ENCODE measurements at places on chromosomes 5 and 9. TPM values are rescaled to one million over a fixed set of nuclear protein-coding genes. Genes with fewer than 3 reads are reported as not detected.

The CRHBP gene
- not detected for total RNA-seq

The TMEM215 gene
- total RNA-seq, result not detected

The C5orf52 gene
- total RNA-seq, result not detected

GRCh38 chr5:37029436-37029835, 152.9 kb downstream of the NIPBL start:
- DNase-seq, result no peak

GRCh38 chr5:6831678-6832671, 118.7 kb downstream of the TENT4A start:
- DNase-seq, result no peak

DNA sequence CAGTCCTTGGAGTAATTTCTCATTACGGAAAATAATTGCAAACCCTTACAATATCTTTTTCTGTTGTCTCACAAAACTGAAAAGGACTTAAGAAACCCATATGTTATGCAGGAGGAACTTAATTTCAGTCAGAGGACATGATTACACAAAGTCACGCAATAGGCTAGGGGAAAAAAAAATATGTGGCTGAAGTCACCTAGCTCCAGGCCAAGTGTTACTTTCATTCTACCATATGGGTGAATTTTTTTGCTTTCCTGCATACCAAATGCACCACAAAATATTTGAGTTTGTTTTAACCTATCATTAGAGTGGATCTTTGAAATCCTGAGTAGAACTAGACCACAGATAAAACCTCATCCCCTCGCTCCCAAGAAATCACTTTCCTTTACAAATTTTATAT, 523.5 kb downstream of the CAAP1 start:
- no peak for DNase-seq

- DNase-seq, result no peak
Observed at GRCh38 chr5:130954336-130954735, 210.7 kb downstream of the HINT1 start.

DNA sequence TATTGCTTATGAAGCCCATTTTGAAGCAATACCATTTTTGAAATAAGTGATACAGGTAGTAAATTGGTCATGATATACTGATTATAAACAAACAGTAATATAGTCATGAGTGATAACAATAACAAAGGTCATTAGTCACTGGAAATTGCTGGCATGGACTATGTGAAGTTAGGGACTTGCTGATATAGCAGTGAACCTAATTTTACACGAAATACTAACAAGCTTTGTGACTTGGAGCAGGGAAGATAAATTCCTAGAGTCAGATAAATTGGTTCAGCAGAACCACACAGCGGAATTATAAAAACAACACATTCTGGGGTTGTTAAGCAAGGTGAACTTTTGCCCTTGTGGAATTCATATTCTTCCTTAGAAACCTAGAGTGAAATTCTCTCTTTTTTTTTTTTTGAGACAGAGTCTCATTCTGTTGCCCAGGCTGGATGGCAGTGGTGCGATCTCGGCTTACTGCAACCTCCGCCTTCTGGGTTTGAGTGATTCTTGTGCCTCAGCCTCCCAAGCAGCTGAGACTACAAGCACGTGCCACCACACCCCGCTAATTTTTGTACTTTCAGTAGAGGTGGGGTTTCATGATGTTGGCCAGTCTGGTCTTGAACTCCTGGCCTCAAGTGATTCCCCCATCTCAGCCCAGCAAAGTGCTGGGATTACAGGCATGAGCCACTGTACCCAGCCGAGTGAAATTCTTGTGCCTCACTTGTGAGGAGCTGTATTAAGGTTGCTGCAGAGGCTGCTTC, 6.0 kb downstream of the UGCG start:
- no peak for DNase-seq

- no peak for DNase-seq
Observed at GRCh38 chr9:136921307-136921706, 23.2 kb downstream of the FBXW5 start.

DNA sequence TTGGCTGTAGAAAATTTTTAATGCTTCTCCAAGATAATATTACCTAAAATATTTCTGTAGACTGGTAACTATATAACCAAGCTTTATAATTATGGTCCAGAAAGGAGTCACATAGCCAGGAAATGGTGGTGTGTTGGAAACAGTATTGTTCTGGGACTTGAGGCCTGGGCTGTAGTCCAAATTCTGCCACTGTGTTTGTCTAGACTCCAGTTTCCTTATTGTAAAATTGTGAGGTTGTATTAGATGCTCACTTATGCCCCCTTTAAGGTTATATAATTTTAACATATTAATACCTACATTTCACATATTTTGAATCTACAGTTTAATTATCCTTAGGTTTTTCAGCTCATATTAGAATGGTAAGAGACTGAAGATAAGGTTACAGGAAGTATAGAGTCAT, 42.4 kb downstream of the STX17 start:
- peak; percentile 24 for DNase-seq

GRCh38 chr5:103589776-103590175, 27.2 kb upstream of the NUDT12 start:
- no peak for DNase-seq

DNA sequence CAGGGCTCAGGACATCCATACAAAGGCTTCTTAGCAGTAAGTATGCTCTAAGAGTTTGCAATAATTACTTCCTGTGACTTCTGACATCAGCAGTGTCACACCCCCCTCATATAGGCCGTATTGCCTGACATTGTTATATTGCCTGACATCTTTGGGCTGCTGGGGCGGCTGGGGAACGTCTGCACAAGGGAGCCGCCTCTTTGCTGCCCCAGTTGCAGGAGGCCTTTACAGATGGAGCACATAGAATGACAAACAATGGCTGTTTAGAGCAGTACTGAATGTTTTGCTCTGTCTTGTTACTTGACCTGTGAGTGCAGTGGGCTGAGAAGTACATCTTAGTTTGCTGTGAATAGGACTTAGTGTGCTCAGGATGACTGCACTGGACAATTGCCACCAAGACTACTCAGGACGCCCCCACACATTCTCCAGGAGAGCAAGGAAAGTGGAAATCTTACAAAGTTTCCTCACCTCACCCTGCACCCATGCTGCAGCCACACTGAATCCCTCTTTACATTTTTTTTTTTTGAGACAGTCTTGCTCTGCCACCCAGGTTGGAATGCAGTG, 65.4 kb upstream of the SPOCK1 start:
- DNase-seq, result peak; percentile 74

- no peak for DNase-seq
Observed at GRCh38 chr5:54534191-54535004, 16.8 kb downstream of the SNX18 start.

Measured in MCF 10A (cell line).